ENCODE measurements at places on chromosomes 5 and 9.

DNA sequence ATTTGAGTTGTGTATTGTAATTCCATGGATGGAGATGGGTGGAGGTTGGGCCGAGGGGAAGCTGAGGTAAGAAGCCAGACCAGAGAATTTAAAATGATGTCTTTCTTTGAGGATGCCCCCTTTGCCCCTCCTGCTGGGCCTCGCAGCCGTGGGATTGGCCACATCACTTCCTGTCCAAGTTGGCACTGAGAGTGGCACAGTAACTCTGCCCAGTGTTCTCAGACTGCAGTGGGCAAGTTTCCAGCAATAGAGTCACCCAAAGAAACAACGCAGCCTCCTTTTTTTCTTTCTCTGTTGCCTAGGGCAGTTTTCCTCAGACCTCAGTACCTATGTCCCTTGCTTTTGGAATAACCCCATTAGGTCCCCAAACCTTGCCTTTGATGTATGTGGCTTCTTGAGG lies 306.6 kb upstream of the DMRT1 start:
- no peak for DNase-seq

- DNase-seq, result no peak
These were observed 37.6 kb downstream of the SLC12A7 start for GRCh38 chr5:1074226-1074625.

- no peak for DNase-seq
These were observed 281.9 kb downstream of the GAS1 start for GRCh38 chr9:86665416-86665815.

- no peak for DNase-seq
These were observed 3.3 kb upstream of the PTGES start for GRCh38 chr9:129756191-129756590.

DNA sequence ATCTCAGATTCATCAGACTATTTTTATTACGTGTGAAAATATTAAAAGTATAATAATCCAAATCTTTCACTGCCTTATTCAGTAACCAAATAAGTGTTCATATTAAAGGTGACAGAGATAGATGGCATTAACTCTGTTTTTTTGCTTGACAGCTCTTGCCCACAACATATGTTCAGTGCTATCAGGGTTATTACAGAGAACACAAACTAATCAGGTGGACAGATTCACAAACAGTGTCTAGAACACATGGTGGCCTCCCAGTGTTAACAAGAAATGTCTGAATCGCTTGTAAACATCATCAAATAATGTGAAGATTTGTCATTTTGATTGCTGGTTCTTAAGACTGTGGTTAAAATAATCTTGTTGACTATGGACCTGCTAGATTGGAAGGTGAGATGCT lies 609.1 kb upstream of the GRAMD2B start:
- no peak for DNase-seq

DNA sequence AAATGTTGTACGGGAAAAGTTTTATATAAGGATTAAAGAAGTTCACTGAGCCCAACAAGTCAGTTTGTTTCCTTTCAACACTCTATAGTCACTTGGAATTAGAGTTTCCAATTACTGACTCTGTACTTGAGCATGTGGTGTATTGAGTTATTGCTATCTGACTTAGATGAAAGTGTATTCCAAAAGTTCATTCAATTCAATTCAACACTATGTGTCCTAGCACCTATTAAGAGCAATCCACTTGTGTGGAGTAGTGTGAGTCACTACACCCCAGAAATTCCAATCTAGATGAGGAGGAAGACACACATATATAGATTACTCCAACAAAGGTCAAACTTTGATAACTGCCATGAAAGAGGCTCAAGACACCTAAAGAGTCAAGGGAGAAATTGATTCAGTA lies 98.2 kb upstream of the SLCO6A1 start:
- no peak for DNase-seq

- no peak for DNase-seq
These were observed 67.0 kb downstream of the GCNT1 start for GRCh38 chr9:76526026-76526425.

GRCh38 chr5:59813761-59814536 lies 79.6 kb downstream of the PDE4D start:
- peak; percentile 63 for DNase-seq

GRCh38 chr5:2591777-2592453 lies 159.6 kb downstream of the IRX2 start:
- no peak for DNase-seq

- no peak for DNase-seq
These were observed 22.7 kb downstream of the SH3GLB2 start for GRCh38 chr9:129005336-129005997.

GRCh38 chr9:121294866-121295661 lies 27.1 kb downstream of the GSN start:
- no peak for DNase-seq

GRCh38 chr9:101312661-101313060 lies 72.1 kb downstream of the BAAT start:
- no peak for DNase-seq

GRCh38 chr5:37198061-37198460 lies 51.1 kb downstream of the CPLANE1 start:
- DNase-seq, result no peak

GRCh38 chr5:145938776-145939539 lies 2.6 kb downstream of the SH3RF2 start:
- DNase-seq, result no peak

DNA sequence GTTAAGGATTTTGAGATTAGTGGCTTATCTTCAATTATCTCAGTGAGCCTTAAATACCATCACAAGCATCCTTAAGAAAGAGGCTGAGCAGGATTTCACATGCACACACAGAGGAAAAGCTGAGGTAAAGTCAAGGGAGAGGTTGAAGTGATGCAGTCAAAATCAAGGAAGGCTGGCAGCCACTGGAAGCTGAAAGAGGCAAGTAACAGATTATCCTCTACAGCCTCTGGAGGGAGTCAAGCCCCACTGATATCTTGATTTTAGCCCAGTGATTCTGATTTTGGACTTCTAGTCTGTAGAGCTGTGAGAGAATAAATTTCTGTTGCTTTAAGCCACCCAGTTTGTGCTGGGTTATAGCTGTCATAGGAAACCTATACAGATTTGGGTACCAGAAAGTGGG lies 80.1 kb downstream of the ANKRD31 start:
- no peak for DNase-seq

DNA sequence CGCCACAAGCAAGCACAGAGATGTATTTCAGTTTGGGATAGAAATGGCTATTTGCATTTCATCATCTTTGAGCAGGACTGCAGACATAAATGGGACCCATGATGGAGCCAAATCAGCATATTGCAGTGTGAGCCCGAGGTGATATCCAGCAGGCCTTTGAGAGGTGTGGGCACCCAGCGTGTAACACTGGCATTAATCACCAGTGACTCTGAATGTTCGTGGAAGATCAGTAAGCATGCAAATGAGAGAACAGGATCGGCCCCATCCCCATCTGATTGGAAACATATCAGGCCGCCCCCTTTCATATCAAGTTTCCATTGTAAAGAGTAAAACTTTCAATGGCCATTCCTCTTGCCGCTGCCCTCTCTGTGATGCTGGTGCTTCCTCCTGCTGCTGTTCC lies 84.0 kb downstream of the GTF3C4 start:
- DNase-seq, result no peak
